Stimulated activated CD4-positive, alpha-beta T cell treated with anti-CD3 and anti-CD28 coated beads, Interleukin-15, amount 100 ng/mL, for 1 hour (primary cell): ENCODE measurements at places on chromosomes 1 and 21.

- DNase-seq: no peak
Measured at GRCh38 chr1:25715888-25716287, 84.1 kb upstream of the SELENON start.

DNA sequence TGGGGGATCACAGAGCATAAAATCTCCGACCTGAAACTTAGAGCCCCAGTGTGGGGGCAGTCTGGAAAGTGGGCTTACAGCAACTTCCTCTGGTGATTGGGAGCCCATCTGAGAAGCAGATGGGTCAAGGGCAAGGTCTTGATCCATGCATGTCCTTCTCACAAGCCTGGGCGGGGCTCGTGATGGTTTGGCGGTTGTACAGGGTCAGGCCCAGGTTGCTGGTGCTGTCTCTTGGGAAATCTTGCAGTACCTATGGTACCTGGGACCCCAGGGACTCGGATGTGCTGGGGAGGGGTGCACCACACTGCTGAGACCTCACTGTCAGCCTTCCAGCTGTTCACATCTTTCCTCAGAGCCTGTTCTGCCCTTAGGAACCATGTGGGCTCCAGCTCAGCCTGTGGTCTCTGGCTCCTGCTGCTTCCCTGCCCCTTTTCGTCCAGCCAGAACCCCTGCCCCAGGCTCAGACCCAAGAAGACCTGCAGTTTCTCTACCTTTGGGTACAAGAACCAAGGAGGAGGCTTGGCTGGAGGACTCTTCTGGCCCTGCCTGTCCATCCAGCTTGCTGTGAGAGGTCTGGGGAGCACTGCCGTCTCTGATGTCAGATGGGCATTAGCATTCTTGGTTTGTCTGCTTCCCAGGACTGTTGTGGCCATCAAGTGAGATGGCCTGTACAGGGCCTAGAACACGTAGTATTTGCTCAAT, 24.5 kb downstream of the WNT4 start:
- no peak for DNase-seq

DNA sequence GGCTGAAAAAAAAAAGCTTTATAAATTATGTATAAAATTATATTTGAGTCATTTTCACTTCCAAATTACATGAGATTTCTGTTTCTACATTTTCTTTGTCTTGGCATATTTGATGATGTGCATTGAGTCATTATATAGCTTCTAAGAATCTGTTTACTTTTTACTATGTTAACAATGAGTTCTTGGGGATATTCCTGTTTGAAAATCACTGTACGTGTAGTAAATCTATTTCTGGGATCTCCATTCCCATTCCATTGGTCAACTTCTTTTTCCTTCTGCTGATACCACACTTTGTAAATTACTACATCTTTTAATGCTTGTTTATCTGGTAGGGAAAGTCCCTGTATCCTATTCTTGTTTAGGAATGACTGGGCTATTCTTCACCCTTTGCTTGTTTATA, 43.6 kb downstream of the TNFRSF9 start:
- DNase-seq: no peak

GRCh38 chr1:57353654-57354053, 70.2 kb downstream of the DAB1 start:
- DNase-seq: no peak

GRCh38 chr1:160546942-160547341, 23.9 kb upstream of the SLAMF6 start:
- DNase-seq: no peak

DNA sequence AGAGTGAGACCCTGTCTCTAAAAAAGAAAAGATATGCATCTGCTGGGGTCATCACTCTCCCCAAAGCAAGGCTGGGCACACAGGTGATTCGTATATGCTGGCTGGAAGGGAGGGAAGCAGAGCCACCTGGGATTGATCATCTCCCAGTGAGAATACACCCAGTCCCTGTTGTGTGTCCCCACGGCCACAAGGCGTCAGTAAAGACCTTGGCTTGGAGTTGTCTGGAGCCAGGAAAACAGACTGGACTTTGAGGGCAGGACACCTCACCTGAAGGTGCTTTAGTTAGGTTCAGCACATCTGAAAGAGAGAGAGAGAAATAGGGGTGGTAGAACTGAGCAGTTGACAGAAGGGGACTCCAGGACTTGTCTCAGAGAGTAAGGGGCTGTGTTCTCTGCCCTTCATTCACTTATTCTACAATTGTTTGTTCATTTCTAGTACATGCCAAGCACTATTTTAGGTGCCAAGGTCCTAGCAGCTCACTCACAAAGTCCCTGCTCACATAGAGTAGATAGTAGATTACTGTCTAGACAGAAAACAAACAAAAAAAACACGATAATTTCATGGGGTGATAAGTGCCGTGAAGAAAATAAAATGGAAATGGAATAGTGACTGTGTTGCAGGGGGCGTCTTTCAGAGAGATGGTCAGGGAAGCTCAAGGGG, 13.5 kb downstream of the CITED4 start:
- DNase-seq: no peak

DNA sequence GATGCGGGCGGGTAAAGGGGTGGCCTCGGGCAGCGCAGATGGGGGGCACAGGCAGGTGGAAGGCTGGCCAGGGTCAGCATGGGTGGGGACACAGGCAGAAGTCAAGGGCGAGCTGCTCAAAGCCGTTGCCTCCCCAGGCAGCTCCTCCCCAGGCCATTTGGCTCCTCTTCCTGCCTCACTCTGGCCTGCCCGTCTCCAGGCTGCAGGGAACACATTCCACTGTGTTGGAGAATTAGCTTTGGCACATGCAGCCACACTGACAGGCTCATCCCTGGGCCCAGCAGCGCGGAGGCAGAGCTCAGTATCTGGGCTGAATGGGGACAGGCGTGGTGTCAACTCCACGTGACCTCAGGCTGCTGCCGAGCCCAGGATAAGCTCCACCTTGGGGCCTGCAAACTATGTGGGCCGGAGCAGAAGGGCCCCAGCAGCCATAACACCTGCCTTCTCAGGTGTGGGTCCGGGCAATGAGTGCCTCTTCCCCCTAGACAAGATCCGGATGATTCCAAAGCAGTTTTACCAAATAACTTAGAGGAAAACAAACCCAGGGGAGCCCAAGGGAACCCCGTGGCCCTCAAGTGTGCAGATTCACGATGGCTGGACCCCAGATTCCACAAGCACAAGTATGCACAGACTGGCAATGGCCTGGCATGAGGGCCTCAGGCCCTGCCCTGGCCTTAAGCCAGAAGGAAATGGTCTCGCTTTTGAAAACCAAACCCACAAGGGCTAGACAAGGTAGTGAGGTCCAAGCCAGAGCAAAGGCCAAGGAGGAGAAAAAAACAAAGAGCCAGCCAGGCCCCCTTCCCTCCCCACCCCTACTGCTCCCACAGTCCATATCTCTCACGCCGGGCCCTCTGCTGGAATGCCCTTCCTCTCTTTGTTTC, 40.2 kb downstream of the HSPG2 start:
- DNase-seq: no peak

- DNase-seq: no peak
Measured at GRCh38 chr21:33734291-33734690, 92.0 kb downstream of the ITSN1 start.

DNA sequence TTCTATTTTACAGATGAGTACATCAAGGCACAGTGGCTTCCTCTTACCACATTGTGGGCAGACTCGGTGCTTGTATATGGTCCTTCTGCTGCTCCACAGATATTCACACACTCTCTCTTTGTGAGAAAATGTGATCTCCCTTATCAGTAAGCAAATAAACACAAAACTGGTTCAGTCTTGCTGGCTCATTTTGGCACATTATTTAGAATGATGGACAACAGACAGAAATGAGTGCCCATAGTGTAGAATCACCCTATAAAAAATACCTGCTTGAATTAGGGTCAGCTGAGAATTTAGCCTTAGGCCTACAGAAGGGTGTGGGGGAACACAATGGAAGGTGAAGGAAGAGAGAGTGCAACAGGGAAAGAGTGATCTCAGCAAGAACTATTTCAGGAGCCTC, 423.1 kb downstream of the HLX start:
- no peak for DNase-seq

DNA sequence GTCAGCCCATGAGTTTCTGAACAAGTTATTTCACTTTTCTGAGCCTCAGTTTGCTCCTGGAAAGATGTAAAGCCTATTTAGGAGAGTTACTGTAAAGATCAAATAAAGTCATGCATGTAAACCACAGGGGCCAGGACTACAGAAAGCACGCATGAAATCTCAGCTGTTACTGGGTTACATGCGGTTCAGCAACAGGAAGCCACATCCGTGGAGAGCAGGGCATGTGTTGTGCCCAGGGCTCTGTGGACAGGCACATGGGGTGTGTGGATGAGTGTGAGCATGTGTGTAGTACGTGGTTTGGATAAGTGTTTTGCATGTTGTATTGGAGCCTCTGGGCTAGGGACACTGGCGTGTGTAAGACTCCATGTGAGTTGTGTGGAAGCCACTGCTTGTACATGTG, 2.2 kb upstream of the EPHA2 start:
- DNase-seq: no peak
